Subcutaneous preadipocyte (primary cell): ENCODE measurements at places on chromosomes 11 and 22. TPM values are rescaled to one million over a fixed set of nuclear protein-coding genes. Genes with fewer than 3 reads are reported as not detected.

The GAS2L1 gene
- total RNA-seq = 11.0 and 12.3 TPM in 2 replicates

The C22orf15 gene
- not detected in 2 replicates for total RNA-seq

The ENDOD1 gene
- 26.1 and 41.6 TPM in 2 replicates for total RNA-seq

The TPP1 gene
- 56.7 and 93.3 TPM in 2 replicates for total RNA-seq

The TP53I11 gene
- total RNA-seq = 5.5 and 13.2 TPM in 2 replicates

The HEPHL1 gene
- not detected in 2 replicates for total RNA-seq

The MRGPRF gene
- 27.8 and 40.1 TPM in 2 replicates for total RNA-seq

The PHLDA2 gene
- total RNA-seq = 9.9 and 13.3 TPM in 2 replicates

The FIBIN gene
- total RNA-seq = 2.9 and 12.5 TPM in 2 replicates

The NEFH gene
- 0.37 and 0.78 TPM in 2 replicates for total RNA-seq

The JAML gene
- not detected in 2 replicates for total RNA-seq

The RFPL3 gene
- not detected in 2 replicates for total RNA-seq

The MS4A6E gene
- total RNA-seq = not detected in 2 replicates

The ARAP1 gene
- total RNA-seq = 65.4 and 87.4 TPM in 2 replicates

The BLID gene
- 23.9 and 46.5 TPM in 2 replicates for total RNA-seq

The UBQLN3 gene
- not detected in 2 replicates for total RNA-seq

The SHANK2 gene
- total RNA-seq = 2.0 and 4.8 TPM in 2 replicates

The PNPLA5 gene
- total RNA-seq = not detected in 2 replicates

The CD248 gene
- 63.5 and 135 TPM in 2 replicates for total RNA-seq

The TLCD5 gene
- total RNA-seq = 7.2 and 10.7 TPM in 2 replicates

The MRGPRE gene
- total RNA-seq = 0.20 and 0.73 TPM in 2 replicates

The DKK3 gene
- total RNA-seq = 11.1 and 14.7 TPM in 2 replicates

The SLC22A8 gene
- not detected in 2 replicates for total RNA-seq

The VPREB1 gene
- total RNA-seq = not detected in 2 replicates

The CEND1 gene
- 0.37 and 2.2 TPM in 2 replicates for total RNA-seq
